ENCODE measurements at places on chromosomes 12 and 14.
A peak's percentile ranks its signal among the peaks of the same experiment; 100 is the strongest.

DNA sequence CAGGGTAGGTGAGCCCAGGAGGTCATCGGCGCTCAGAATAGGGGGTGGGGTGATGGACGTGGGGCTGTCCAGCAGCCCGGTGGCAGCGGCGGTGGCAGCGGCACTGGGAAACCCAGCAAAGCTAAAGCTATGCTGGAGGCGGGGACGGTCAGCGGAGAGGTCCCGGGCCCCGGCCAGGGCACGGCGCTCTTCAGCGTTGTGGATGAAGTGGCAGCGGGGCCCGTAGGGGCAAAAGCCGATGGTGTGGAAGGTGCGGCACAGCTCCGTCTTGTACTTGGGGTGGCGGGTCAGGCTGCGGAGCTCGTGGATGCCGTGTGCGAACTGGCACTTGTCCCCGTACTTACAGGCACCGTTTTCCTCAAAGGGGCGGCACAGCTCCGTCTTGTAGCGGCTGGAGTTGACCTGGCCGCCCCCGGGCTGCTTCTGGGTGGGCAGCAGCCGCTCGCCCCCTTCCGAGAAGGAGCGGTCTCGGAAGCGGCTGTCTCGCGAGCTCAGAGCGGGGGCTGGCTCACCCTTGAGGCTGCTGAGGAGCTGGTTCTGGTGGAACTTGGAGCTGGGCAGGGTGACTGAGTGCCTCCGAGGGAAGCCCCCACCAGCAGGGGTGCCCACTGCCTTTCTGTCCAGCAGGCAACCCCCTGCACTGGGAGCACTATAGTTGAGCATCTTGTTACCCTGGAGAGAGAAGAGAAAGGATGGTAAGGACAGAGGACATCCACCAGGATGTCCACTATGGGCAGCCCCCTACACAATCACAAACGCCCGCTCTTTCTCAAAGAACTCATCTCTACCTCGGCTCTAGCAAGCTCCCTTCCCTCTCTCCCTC is 2.8 kb downstream of the ZFP36L1 start:
- DNase-seq = no peak

DNA sequence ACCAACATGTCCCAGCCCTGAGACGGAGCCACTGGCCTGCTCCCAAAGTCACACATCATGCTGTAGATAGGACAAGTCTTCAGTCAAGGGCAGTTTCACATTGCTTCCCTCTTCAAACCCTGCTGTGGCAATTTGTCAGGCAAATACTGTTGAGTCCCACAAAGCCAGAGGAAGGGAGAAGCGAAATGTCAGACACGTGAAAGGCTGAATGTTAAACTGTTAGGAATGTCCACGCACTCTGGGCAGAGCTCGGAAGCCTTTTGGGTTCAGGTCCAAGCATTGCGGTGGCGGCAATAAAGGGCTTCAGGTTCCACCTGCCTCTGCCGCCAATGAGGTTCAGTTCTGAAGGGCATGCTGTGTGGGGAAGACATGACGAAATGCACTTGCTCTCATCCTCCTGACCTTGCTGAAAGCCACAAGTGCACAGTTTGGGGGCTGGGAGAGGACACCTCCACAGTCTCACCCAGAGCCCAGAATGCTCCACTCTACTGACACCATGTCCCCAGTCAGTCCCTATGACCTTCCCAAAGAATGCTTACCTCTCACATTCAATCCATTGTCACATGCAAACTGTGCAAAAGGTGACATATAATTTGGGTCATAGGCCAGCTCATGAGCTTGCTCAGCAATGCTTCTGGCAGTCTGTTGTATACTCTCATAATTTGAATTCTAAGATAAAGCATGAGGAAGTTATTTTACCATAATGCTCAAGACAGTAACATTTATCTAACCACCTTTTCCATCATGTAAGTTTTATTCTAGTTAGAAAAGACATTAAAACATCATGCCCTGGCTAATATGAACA is 35.7 kb downstream of the RAD9B start:
- no peak for DNase-seq

DNA sequence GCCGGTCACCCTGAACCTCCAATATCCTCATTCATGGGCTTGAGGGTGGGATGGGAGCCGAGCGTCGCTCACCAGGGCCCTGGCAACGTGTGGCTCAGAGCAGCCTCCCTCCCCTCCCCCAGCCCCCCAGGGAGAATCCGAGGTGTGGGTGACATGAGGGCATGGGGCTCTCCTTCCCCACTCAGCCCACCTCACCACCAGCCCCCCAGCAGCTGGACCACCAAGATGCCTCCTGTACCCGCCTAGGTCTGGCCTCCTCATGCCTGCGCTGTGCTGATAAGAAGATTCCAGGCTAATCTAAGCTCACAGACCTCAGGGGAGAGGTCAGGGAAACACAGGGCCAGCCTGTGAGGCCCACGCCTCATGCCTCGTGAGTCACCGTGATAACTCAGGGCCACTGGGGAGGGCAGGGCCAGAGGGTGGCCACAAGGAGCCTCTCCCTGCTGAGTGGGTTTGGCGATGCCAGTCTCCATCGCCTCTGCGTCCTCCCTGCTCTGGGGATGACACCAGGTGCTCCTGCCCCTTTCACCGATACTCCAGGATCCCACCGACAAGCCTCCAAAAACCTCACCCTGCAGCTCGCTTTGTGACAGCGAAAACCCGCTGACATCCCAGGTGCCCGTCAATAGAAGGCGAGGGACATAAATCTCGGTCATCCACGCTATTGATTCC is 56.9 kb downstream of the TESC start:
- DNase-seq = no peak

GRCh38 chr12:93944911-93945310 is 203.5 kb upstream of the PLXNC1 start:
- DNase-seq = no peak

DNA sequence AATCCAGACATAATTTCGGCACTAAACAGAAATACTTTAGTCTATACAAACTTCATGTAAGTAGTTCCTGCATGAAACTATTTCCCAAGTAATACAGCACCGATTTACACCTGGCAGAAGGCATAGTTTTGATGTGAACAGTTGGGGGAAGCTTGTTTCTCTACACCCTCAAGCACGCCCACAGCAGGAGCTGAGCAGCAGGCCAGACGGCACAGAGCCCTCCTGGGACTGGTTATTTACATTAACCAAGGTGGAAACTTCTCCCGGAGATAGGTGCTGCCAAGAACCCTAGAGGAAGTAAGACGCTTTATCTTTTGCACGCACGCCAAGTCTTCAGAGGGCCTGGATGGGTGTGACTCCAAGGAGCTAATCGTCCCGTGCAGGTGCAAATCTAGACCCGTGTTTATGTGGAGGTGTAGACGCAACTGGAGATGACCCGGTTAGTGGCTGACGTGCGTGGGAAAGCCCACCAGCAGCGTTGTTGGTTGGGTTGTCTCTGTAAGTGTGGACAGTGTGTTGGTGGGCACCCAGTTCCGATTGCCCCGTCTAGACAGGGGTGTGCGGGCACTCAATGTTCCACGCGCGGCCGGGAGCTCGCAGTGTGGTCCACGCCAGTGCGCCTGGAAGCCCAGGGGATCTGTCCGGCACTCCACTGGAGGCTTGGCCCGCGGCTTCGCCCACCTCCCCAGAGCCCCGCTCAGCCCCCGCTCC is 767 bp upstream of the TCP11L2 start:
- DNase-seq = peak; percentile 77

DNA sequence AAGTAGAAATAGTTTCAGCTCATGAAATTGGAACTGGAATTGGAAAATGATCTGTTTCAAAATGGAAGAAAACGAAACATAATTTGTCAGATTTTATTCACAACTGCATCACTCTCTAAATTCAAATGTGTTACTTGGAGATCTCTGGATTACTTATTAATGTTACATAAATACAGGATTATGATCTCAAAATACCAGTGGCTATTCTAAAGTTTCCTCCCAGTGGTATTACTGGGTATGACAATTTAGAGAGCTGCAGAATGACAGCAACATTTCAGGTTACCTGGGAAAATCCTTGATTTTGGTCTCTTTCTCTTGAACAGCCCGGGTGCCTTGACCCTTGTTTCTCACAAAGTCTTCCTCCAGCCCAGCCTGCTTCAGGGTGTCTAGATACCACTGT is 14.2 kb downstream of the FAM161B start:
- no peak for DNase-seq

DNA sequence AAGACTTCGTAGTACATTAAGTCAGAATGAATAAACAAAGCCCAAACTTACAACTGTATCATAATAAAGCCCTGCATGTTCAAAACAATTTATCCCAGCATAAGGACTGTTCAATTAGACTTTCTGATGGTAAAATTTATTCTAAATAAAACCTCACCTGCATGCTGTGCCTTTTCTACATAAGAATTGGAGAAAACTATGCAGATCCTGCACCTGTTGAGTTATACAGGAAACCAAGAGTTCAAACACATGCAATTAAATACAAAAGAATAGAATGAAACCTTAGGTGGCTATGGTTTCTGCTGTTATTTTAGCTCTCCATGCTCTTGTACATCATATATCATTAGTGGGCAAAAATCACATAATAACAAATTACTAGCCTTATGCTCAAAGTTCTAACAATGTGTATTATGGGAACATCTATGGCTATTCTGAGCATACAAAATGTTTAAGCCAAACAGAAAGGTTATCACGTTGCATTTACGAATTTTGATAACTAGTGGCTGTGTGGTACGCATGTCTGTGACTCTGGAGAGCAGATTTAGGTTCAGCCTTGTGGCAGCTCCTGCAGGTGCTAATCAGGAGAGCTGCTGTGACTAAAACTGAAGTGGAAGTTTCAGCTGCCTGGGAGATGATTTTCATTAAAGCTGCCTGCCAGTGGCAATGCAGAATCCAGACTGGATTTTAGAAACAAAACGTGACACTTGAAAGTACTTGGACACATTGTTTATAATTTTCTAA is 36.1 kb upstream of the LRFN5 start:
- DNase-seq = no peak

- DNase-seq = no peak
Measured at GRCh38 chr14:85399186-85399585, 130.8 kb upstream of the FLRT2 start.

Data from CD4-positive, alpha-beta T cell treated with Interleukin-1 beta for 1 hour (primary cell).